ENCODE measurements at places on chromosomes 2 and 18.

DNA sequence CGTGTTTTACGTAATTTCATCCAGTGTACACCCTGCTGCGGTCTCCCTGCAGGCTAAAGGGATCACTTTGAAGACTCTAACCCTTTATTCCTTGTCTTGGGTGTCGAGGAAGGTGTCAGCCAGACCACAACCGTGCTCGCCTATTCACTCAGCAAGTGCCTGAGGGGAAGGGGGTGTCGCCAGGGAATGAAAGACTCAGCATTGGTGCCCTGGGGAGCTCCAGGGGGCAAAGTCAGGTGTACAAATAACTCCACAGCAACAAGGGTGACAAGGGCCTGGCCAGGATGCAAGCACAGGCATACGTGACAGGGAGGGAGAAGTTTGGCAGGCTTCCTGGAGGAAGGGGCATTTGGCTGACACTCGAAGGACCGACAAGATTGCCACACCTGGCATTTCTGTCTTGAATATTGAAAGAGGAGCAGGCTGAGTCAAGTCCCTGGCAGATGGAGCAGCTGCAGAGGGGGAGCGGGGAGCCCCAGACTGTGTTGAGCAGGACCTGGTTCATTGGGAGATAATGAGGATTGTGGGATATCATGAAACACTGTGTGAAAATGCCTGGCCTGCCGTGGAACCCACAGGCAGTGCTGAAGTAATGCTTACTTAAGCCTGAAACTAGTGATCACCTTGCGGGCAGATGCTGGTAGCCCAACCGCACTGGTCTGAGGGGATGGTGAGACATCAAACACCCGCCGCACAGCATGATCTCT lies 93.9 kb downstream of the RHOB start:
- DNase-seq: no peak

- no peak for DNase-seq
Observed at GRCh38 chr18:32355896-32356295, 114.8 kb downstream of the GAREM1 start.

DNA sequence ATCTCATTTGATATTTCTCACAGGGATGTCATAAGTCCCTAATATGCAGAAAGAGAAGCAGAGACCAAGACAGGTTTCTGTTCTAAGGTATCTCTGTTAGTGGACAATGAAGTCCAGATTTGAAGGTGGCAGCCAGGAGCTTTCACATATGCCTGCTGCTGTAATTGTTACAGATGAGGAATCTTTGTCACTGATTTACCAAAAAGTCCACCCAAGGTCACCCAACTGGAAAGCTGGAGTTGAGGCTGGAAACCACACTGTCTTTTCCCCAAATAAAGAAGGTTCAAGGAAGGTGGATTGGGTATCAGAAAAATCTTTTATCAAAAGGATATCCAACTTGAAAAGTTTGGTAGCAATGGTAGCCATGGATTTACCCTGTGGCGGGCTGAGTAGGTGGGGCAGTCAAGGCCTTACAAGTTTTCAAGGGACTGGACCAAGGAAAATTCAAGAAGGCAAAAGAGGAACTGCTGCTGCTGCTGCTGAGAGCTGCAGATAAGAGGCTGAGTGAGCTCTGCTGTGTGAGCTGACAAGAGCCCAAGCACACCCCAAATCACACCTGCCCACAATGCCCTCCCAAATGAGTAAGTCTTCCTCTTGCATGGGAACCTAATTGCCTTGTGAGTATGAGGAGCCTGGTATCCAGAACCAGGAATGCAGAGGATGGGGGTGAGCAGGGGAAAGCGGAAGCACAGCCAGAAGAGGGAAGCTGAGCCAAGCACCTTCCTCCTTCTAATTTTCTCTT lies 241.2 kb downstream of the ANAPC1 start:
- DNase-seq: no peak

GRCh38 chr18:24014986-24015638 lies 558 bp downstream of the TTC39C start:
- no peak for DNase-seq
